ENCODE measurements at places on chromosomes 1 and 21. TPM values are rescaled to one million over a fixed set of nuclear protein-coding genes. Genes with fewer than 3 reads are reported as not detected.

Gene L1TD1
- total RNA-seq, result not detected

Gene LRRC53
- total RNA-seq, result not detected

Gene C1orf74
- 3.7 TPM for total RNA-seq

Gene CYP4X1
- 3.1 TPM for total RNA-seq

Gene ESRRG
- 25.1 TPM for total RNA-seq

Gene CLCA4
- not detected for total RNA-seq

Gene ARHGAP29
- total RNA-seq, result 39.1 TPM

Gene PDZK1
- under 0.01 TPM for total RNA-seq

Gene SAMSN1
- total RNA-seq, result 3.1 TPM

Gene GJA8
- total RNA-seq, result not detected

Gene IPO13
- total RNA-seq, result 11.0 TPM

Gene SMIM11
- 6.3 TPM for total RNA-seq
